ENCODE measurements at places on chromosomes 12 and 14.

DNA sequence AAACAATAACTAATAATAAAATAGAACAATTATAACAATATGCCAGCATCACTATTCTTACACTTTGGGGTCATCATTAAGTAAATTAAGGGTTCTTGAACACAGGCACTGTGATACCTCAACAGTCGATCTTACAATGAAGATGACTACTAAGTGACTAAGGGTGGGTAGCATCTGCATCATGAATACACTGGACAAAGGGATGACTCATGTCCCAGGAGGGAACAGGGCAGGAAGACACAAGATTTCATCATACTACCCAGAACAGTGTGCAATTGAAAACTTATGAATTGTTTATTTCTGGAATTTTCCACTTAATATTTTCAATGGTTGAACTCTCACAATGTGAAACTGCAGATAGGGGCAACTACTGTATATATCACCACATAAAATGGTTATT lies 19.7 kb downstream of the TSPAN19 start:
- no peak for DNase-seq

- DNase-seq, result no peak
Measured at GRCh38 chr12:99372257-99372920, 275.2 kb upstream of the GARIN6 start.

- no peak for DNase-seq
Measured at GRCh38 chr12:3717283-3717898, 35.5 kb downstream of the CRACR2A start.

DNA sequence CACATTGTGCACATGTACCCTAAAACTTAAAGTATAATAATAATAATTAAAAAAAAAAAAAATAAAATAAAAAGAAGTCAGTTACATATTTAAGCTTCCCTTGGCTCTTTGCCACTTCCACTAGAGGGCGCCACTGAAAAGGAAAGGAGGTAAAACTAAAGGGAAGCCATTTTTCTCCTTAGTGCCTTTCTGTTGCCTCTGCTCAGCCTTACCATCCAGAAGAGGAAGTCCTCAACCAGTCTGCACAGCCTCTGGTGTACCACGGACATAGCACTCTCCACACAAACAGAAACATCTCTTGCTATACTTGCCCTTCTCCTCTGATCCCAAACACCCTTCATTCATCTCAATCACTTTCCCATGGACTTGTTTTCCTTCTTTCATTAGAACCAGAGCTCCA lies 169.0 kb upstream of the EEA1 start:
- peak; percentile 70 for DNase-seq

GRCh38 chr14:64232095-64232838 lies 61.9 kb downstream of the ESR2 start:
- DNase-seq, result no peak

DNA sequence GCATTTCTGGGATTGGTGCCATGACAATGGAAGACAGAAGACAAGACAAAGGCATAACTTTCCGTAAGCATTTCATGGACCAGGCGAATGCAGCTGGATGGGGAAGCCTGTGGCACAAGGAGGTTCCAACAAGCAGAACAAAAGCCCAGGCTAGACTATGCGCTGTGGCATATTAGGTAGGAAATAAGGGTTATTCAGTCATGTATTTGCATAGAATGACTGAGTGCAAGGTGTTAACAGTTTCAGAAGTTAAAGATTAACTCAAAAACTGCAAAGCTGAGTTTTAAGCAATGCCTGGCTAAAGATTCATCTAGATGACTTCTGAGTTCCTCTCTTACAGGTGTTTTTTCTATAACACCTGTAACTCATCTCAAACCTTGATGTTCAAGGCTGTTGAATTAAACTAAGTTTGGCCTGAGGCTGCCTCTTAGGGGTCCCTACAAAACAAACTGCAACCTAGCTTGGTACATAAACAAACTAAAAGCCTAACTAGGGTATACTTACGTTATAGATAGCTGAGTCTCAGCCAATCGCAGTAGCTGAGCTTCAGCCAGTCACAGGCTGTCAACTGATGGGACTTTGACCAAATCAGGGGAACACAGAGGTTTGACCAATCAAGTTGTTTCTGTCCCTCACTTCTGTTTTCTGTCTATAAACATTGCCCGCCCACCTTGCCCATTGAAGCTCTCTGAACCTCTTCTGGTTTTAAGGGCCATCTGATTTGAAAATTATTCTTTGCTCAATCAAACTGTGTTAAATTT lies 52.2 kb upstream of the PLBD1 start:
- no peak for DNase-seq

- no peak for DNase-seq
Measured at GRCh38 chr12:97921979-97922722, 459.5 kb downstream of the RMST start.

GRCh38 chr14:36702474-36702873 lies 40.8 kb downstream of the PAX9 start:
- DNase-seq, result no peak

DNA sequence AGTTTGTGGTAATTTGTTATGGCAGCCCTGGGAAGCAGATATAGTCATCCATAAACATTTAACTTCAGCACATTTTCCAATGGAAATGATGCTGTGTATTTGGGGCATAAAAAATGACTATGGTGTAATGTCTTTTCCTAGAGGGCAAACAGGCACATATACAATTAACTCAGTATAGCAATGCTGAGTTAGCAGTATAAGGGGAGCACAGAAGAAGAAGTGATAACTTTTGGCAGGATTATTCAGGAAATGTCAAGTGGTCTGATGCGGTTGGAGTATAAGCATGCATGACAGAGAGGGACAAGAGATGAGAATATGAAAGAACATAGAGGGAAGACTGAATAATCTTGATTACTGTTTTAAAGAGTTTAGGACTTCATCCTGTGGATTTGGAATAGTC lies 55.3 kb upstream of the PRKD1 start:
- no peak for DNase-seq

DNA sequence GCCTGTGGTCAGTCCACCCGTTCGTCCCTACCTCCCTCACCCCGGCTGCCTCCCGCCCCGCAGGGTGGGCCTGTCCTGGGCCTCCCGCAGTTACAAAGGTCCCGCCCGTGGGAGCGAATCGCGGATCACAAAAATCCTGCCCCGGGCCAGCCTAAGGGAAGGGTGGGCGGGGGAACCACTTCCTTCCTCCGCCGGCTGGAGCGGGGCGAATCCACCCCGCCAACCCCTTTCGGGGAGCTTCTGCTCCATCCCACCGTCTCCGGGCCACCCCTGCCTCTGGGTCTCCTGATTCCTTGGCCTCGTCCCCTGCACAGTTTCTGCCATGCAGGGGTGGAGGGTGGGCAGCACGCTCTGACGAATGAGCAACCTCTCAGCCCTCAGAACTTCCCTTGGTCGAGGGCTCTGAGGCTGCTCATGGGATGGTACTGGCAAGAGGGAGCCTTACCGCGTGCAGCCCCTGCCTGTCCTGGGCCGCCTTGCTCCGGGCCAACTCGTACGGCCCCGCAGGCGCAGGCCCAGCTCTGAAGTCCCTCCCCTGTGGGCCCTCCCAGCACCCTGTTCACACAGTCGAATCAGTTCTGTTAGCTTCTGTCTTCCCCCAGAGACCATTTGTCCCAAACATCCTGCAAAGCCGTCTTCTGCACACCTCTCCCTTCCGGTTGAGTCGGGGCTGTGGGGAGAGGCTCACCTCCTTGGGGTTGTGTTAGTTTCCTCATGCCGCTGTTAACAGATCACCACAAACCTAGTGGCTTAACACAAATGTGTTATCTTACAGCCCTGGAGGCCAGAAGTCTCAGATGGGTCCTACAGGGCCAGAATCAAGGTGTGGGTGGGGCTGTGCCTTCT lies 589 bp upstream of the HVCN1 start:
- DNase-seq, result peak; percentile 57

DNA sequence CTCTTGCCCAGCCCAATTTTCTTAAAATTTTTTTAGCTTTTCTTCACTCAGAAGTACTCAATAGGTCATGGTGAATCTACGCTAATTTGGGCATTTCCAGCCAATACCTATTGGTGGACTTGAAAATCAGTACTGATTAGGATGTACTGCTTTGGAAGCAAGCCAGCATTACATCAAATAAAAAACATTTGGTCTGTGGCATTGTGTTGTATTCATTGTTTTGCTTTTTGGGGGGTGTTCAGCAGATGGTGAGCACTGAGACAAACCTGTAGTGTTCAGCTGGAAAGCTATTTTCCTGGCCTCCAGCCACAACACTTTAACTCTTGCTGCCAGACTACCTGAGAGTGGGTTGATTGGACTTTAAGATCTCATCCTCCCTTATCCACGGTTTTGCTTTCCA lies 4.0 kb downstream of the MAPKAPK5 start:
- DNase-seq, result no peak

GRCh38 chr12:64669270-64669842 lies 59.1 kb downstream of the RASSF3 start:
- peak; percentile 83 for DNase-seq

GRCh38 chr12:4011597-4011996 lies 138.4 kb upstream of the PARP11 start:
- DNase-seq, result no peak

- DNase-seq, result no peak
Measured at GRCh38 chr12:106907411-106907810, 48.3 kb upstream of the TMEM263 start.

DNA sequence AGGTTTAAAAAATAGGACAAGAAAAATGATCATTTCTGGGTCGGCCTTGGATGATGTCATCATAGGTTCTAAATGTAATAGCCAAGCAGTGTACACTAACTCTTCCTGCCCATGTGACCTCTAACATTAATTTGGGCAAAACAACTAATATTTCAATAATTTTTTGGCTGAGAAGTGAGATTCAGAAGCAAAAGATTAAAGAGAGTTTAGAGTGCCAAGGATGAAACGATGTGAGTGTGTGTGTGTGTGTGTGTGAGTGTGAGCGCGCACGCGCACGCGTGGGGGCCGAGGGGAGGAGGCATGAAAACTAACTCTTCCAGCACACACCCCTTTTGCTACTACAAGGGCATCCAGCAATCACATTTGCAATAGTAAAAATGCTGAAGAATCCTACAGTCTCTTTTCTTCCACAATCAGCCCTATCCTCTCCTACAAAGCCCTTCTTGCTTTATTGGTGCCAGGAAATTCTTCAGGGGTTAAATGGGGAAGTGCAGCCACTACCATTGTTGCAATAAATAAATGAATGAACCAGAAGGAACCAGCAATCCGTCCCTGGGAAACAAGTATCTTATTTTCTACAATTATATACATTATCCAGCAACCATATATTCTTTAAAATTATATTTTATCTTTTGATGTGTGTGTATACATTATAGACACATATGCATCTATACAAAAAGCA lies 52.9 kb downstream of the PEBP1 start:
- no peak for DNase-seq

- no peak for DNase-seq
Measured at GRCh38 chr12:79659961-79660431, 30.8 kb downstream of the PAWR start.

- peak; percentile 6 for DNase-seq
Measured at GRCh38 chr12:130026608-130027176, 122.9 kb upstream of the TMEM132D start.

DNA sequence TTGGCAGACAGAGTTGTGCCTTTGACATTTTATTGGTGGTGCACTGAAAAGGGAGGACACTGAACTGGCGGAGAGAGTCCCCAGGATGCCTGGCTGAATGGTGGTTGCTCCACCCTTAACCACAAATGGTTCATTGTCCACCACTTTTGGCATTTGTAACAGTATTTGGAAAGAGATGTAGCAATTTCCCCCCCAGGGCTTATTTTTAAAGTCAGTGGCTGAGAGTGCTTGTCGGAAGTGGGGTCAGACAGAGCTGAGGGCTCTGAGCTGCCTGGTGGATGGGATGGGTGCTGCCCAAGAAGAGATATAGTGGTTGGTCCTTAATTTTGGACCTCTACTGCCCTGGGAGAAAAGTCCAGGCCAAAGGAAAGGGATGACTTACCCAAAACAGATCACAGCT lies 31.5 kb upstream of the FGF6 start:
- no peak for DNase-seq

DNA sequence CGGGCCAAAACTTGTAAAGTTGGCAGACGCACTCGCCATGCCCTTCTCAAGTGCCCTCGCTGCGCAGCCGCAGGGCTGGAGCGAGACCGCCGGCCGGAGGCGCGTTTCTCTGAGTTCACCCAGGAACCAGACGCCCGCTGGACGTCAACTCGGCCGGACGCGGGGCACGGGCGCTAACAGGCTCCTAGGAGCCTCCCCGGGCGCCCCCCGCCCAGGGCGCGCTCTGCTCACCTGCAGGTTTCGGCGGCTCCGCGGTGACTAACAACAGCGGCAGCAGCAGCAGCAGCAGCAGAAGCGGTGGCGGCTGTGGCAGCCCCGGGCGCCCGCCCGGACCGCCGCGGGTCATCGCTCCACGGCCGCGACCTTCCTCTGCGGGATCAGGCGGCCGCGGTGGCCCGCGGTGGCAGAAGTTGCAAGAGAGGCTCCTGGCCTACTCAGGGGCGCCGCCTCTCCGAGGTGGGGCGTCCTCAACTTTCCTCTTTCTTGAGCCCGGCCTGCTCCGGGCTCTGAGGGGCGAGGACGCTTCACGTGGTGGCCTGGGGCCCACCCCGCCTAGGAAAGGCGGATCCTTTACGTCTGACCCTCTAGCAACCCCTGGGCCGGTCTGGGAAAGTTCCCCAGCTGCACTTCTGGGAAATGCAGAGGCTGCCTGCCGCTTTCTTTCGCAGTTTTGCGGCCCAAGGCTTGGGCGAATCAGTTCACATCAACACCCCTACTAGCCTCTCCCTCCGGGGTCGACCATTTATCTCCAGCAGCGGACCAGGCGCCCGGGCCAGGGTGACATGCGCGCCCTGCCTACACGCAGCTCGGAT lies at the start of gene PLBD1:
Gene PLBD1, minus strand, starts transcription at position 533 of the 812 bp plus-strand sequence. Its CDS starts 187 bp downstream, at position 346.
- no peak for DNase-seq

DNA sequence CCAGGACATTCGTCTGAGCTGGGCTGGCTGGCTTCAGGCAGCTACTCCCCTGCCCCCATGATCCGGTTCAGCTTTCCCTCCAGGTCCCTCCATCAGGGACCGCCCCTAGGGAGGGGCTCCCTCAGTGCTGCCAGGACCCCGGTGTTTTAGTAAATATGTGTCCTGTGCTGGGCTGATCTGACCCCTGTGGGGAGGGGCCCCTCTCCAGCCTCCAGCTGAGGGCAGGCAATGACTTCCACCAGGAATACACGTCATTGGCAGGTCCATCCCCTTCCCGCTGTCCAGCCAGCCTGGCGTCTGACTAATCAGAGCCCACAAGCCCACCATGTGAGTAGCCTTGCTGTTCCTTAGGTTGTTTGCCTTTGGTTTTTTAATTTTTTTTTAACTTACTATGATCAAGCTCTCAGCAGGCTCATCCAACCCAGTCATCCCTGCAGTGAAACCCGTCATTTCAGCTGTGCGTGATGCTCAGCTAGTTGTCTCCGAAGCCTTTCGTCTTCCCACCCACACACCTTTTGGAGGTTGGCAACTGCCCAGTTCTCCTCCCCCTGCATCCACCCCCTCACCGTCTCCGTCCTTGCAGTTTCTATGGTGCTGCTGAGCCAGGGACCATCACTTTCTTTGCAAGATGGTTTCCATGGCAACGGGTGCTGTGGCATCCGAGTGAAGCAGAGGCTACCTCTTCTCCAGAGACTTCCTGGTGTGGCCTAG lies 16.0 kb upstream of the SERPINA4 start:
- no peak for DNase-seq

GRCh38 chr12:42961395-42961794 lies 371.8 kb upstream of the PRICKLE1 start:
- no peak for DNase-seq

Measured in CD4-positive, alpha-beta T cell treated with Interleukin-12 subunit alpha and Interleukin-12 subunit beta, for 1 hour (primary cell).